GDM1 (cell line): ENCODE measurements at places on chromosomes 2 and 18.

DNA sequence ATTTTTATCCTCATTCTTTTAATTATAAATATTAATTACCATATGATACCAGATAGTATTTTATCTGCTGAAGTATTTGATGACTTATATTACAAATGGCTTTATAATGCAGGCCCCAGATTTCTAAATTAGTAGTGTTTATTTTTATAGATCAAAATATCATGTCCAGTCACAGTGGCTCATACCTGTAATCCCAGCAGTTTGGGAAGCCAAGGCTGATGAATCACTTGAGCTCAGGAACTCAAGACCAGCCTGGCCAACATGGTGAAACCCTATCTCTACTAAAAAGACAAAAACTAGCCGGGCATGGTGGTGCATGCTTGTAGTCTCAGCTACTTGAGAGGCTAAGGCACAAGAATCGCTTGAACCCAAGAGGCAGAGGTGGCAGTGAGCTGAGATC is 100.1 kb upstream of the ARHGAP15 start:
- no peak for DNase-seq

GRCh38 chr2:74078466-74078865 is 69.2 kb downstream of the BOLA3 start:
- no peak for DNase-seq

DNA sequence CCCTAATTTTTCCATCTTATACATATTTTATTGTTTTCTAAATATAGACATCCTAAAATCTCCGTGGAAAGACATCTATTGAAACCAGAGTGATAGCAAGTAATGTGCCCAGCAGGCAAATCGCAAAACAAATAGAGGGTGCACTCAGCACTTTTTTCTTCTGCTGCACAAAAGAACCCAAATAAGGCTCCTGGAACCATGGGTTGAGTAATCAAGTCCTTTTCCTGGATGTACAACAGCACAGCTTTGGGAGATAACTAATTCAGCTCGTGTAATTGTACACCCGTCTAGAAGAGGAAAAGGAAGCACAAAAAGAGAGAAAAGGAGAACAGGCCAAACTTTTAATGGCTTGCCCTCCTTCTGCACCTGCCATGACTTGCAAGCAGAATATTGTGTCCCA is 126.9 kb upstream of the TLK1 start:
- DNase-seq: no peak

GRCh38 chr2:218691234-218691633 is 19.3 kb downstream of the STK36 start:
- DNase-seq: no peak

GRCh38 chr18:79394534-79395307 is 1.0 kb upstream of the NFATC1 start:
- no peak for DNase-seq

- DNase-seq: no peak
These were observed 26.1 kb upstream of the AAK1 start for GRCh38 chr2:69669666-69670065.

GRCh38 chr2:9565436-9566153 is 10.0 kb upstream of the ADAM17 start:
- DNase-seq: no peak

DNA sequence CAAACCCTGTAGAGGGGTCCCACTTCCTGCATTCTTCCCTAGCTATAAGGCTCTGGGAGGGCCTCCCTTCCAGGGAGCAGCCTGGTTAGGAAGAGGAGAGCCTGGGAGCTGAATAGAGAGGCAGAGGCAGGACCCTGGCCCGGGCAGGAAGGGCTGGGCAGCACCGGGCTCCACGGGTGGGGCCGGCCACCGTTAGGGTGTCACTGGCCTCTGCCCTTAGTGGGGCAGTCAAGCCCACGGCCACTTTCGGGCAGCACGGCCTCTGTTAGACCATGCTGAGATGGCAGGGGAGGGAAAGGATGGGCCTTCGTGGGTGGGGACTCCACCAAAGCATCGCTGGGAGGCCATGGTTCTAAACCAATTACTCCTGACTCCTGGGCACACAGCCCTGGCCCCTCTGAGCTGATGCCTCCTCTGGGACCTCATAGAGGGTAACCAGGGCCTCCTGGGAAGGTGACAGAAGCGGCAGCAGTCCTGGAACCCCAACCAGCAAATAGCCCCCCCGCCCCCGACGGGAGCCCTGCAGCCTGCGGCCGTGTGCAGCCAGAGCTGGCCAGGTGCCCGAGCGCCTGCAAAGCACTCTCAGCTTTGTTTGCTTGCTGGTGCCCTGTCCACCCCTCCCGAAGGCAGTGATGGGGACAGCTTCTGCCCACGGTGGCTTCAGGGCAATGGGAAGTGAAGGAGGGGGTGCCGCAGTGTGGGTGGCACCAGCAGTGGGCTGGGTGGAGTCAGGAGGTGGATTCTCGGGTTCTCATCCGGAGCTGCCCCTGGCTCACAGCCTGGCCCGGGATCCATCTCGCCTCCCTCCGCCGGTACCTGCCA is 16.3 kb upstream of the HPCAL1 start:
- no peak for DNase-seq

DNA sequence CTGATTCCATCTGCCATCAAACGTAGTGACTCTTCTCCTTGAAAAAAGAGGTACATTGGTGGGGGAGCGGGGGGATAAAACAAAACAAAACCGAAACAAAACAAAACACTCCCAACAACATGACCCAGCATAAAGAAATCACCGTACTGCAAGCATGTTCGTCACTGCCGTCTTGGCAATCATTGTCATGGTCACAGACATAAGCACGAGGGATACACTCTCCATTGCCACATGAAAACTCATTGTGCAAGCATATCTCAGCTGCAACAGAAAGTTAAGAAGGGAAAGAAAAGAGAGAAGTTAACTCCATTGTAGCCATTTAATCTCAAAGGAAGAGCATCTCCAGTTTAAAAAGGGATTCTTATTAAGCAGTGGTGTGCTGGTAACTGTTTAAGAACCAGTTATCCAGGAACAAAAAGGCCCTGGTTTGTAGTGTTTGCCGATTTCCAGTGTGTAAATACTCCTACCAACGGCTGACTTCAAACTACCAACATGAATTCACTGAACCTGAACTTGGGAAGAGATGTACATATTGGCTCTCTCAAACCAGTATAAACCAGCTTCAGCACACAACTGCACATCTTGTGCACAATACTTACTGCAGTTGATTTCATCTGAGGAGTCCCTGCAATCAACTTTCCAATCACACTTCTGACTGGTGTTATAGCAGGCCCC is 68.2 kb downstream of the LRP2 start:
- no peak for DNase-seq

- DNase-seq: no peak
These were observed 494.1 kb upstream of the SLC39A10 start for GRCh38 chr2:195162918-195163317.

DNA sequence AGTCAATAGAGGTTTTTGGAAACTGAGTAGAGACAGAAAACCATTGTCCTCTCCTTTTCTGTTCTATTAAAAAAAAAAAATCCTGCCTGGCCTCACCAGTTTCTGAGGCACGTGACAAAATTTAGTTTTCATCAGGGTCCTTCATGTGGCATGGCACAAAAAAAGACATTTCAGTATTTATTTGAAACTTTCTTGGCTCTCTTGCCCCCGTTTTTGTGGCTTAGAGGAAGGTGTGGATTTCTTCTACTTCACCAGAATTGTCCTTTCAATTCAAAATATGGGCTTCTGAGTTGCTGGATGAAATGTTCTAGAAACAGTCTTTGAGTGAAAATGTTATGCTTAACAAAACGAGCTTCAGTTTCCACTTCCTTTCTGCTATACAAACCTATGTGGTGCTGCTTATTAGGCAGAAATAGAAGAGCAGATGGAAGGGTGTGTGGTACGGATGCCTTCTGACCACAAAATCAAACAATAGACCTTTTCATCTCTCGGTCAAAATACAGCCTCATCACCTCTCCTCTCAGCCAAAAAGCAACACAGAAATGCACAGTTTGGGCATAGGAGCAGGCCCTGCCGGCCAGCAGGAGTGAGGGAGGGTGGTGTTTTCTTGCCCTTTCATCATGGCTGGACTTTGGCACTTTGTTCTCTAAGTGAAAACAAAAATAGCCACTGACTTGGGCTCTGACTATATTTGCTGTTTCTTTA is 89.2 kb downstream of the SH3RF3 start:
- no peak for DNase-seq

DNA sequence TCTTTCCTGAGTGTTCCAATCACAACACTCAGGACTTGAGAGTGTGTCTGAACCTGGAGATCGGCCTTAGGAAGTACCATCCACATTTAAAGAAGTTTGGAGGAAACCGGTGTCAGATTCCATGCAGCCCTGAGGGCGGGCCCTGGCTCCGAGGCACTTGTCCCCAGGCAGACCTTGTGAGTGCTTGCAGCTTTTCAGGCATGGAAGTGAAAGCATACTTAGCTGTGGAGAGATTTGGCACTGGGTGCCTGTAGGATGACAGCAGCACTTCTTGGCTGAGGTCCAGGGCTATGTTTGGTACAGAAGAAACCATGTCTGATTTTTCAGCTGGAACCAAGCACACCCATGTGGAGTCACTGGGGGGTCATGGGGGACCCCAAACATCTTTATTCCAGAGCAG is 230.8 kb downstream of the SEPTIN10 start:
- DNase-seq: no peak

DNA sequence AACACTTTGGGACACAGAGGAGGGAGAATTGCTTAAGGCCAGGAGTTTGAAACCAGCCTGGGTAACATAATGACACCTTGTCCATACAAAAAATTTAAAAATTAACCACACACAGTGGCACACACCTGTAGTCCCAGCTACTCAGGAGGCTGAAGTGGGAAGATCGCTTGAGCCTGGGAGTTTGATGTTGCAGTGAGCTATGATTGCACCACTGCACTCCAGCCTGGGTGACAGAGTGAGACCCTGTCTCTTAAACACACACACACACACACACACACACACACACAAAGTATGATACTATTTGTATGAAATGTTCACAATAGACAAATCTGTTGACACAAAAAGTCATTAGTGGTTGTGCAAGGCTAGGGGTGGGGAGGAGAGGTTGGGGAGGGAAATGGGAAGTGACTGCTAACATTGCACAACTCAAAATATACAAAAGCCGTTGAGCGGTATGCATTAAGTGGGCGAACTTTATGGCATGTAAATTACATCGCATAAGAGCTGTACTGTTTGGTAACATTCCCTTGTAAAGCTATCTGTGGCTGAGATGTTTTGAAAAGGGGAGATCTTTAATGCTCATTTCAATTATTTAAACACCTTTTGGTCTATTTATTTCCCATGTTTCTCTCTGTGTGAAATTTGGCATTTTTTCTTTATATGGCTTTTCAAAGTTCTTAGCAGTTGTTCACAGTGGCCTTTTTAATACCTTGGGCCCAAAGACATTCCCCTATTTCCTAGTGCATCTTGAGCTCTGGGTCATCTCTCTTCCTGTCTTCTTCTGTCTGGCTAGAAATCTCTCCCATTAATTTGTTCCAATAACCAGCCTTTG is 58.9 kb upstream of the ZNF516 start:
- no peak for DNase-seq

DNA sequence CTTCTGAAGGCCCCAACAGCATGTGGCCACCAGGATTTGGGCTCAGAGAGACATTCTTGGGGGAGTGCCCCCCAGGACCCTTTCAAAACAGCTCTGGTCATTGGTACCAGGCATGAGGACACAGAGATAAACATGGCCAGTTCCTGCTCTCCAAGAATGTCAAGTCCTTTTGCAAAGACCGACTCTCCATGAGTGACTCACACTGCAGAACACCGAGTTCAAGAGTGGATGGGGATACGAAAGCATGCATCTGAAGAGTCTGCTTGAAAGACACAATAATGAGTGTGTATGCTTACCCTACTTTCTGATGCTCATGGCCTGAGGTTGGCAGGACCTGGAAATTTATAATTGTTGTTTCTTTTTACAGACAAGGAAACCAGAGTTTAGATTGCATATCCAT is 450.6 kb downstream of the TSN start:
- DNase-seq: no peak

DNA sequence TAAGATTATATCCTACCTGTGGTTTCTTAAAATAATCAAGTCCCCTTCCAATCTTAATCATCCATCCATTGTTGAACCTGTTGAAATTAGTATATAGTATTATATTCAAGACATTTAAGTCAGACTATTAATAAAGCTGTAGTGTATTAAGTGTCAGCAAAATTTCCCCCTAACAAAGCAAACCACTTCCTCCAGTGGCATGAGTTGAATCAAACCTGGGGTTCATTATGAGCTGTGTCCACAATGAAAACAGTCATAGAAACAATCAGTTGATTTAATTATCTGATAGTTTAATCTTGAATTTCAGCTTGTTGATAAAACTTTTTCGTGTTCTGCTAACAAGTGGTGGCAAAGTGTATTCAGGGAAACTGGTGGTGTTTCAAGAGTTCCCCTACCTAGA is 11.3 kb downstream of the MITD1 start:
- DNase-seq: no peak

DNA sequence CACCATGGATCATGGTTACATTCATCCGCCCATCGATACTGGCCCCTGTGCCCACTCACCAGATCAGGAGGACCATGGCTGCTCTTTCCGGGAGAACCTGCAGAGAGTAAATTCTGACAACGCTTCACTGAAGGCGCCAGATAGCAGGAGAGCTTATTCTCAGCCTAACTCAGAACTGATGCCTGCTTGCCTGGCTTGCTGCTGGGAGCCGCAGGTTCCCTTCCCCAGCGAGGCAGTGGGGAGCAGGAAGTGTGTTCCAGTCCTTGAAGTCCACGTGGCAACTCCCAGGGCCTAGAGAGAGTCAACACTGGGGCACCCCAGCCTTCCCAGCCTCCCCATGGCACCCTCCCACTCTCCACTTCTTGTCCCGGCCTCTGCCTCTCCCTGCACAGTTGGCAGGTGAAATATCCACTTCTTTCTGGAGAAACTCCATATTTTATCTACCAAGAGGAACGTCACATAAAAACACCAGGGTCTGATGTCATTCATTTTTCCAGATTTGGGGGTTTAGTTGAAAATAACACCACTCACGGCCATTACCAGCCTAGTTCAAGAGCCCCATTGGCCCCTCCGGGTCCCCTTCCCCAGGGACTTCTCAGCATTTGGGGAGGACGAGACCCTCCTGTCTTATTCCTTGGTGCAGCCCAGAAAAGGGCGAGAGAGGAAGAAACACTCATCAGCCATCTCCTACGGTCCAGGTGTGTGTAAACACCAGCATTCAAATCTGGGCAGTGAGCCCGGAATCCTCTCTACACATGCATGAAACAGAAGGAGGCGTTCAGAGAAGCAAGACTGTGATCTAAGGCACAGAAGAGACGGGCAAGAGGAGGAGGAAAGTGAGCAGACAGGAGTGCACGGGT is 3.5 kb upstream of the TUBB6 start:
- DNase-seq: no peak

DNA sequence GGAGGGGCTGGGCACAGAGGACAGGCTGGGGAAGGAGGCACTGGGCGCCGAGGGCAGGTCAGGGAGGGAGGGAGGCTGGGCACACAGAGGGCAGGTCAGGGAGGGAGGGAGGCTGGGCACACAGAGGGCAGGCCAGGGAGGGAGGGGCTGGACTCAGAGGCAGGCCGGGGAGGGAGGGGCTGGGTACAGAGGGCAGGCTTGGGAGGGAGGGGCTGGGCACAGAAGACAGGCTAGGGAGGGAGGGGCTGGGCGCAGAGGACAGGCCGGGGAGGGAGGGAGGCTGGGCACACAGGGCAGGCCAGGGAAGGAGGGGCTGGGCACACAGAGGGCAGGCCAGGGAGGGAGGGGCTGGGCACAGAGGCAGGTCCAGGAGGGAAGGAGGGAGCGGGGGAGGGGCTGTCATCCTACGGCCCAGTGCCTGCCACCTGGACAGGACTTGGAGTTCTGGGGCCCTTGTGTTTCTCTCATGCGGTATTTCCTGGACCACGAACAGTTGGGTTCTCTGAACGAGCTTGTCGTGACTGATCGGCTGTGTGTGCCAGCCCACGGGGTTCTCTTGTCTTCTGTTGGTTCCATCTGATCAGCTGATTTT is 46.7 kb upstream of the KCNG2 start:
- no peak for DNase-seq

GRCh38 chr2:69095305-69095704 is 82.3 kb downstream of the ANTXR1 start:
- no peak for DNase-seq
